Naive thymus-derived CD8-positive, alpha-beta T cell (primary cell): ENCODE measurements at places on chromosomes 3 and 15. TPM values are rescaled to one million over a fixed set of nuclear protein-coding genes. Genes with fewer than 3 reads are reported as not detected.

ITGA11 gene
- total RNA-seq, result 0.03 TPM

DNA sequence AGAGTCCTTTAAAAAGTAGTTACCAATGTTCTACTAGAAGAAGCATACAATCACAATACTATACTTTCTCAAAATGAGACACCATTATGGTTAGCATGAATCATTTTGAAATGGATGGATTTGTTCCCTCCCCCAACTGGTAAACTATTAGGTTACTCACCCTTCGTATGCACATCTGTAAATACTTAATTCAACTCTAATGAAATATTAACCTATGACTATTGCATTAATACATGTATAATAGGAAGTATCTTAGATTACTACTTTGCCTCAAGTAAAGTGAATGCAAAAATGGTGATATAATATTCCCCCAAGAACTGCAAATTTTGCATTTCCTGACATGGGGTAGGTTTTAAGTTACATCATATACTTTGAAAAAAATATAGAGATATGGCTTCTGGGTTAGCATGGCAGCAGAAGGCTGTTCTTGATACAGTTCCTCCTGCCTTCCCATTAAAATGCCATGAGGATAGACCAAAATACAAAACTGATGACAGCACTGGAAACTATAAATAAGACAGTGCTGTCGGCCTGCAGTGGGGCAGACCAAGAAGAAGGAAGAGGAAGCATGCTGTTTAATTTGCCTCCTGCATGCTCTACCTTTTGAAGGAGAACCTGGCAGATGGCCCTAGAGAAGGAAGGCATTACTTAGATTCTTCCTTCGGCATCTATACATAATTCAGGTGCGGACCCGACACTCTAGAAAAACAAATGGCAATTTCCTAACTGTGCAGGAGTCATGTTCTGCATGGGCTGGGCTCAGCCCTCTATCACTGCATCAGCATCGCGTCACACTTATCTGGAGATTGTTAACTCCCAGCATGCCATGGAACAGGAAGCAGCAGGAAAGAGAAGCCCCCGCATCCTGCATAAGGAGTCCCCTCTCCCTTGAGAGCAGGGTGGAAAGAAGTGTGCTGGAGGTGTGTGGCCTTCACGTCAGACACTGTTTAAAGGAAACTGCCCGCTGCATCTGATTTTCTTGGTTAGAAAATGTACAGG, 41.8 kb upstream of the NEO1 start:
- no peak for DNase-seq

SETMAR gene
- total RNA-seq, result 15.1 TPM

GRCh38 chr15:75666823-75667501, 19.2 kb downstream of the SNX33 start:
- DNase-seq, result no peak

SPATA12 gene
- not detected for total RNA-seq

GRCh38 chr3:138653567-138653966, 45.0 kb downstream of the FAIM start:
- no peak for DNase-seq

DNA sequence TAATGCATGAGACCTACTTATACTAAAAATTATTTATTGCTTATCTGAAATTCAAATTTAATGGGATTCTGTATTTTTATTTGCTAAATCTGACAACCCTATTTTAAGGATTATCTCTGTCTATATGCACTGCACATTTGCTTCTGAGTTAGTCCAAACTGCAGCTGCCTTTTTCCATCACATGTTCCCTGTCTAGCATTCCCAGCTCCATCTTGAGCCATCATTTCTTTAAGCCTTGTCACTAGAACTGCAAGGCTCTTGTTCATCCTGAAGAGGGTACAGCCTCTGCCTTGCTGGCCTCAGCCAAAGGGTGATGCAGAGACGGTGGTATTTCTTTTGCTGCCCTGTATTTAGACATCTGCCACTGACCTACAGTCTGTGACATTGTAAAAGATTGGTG, 125.8 kb upstream of the STT3B start:
- no peak for DNase-seq

GOLGA8T gene
- not detected for total RNA-seq

CLEC3B gene
- total RNA-seq, result 1.4 TPM

- DNase-seq, result no peak
Measured at GRCh38 chr15:43872416-43873020, 45.7 kb downstream of the WDR76 start.

MKRN3 gene
- 5.7 TPM for total RNA-seq

DNA sequence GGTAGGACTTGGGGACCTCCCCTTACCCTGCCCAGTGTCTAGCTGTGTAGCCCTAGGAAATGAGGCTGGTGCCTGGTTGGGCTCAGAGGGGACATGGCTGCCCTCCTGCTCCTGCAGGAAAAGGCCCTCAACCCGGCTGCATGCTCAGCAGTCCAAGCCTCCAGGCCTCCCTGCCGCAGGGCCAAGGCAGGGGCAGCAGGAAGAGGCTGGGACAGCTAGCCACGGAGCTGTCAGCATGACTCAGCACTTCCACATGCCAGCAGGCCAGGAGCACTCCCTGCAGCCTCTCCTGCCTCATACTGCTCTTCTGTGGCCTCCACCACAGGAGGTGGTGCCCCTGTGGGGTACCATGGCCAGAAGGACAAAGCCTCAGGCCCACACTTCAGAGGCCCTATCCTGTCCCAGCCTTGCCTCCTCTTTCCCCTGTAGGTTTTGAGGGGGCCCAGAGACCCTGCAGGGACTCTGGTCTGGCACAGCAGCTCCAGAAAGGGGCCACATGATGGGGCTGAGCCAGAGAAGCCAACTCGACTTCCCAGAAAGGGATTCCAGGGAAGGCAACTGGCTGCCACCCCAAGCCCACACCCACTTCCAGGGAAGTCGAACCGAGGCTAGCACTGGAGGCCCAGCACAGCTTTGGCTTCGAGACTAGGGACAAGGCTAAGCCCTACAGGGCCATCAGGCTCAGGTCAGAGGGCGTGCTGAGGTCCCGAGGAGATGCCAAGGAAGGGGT, 19.5 kb downstream of the TKT start:
- DNase-seq, result no peak

- no peak for DNase-seq
Measured at GRCh38 chr3:160665231-160665630, 11.7 kb upstream of the ARL14 start.

PFN2 gene
- total RNA-seq, result 21.3 TPM

- no peak for DNase-seq
Measured at GRCh38 chr15:26051761-26052675, 188.9 kb upstream of the ATP10A start.

GPR176 gene
- not detected for total RNA-seq

DNA sequence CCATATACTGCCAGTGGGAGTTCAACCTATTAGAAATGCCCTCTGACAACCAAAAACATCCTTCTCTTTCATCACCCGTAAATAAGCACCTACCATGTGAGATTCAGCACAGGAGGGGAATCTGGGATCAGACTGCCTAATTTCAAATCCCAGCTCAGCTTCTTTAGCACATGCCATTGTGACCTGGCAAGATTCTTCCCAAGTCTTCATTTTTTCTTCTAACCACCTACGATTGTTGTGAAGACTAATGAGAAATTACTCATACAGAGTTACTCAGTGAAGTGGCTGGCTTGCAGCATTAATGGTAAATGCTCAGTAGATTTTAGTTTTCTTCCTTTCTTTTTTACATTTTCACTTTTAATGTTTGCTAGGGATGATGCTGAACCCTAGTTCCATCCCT, 176.7 kb downstream of the PDZRN3 start:
- no peak for DNase-seq

CHST2 gene
- total RNA-seq, result 5.2 TPM

DNA sequence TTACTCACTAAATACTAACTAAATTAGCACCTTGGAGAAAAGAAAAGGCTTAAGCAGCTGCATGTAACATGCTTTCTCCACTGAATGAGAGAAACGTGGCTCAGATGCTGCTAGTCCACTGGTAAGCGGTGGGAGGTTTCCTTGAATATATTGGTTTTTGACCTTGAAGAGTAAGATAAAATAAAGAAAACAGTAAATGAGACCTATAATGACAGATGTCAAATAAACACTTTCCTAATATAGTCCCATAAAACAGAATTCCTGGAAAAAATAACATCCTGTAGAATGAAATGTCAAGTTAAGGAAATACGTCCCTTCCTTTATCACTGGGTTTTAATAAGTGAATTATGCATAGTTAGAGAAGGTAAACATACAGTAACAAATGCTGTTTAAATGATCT, 215.0 kb downstream of the DPH6 start:
- no peak for DNase-seq
